ENCODE measurements at places on chromosomes 2 and 18.

GRCh38 chr2:429575-430254 lies 141.8 kb upstream of the ALKAL2 start:
- DNase-seq = no peak

- no peak for DNase-seq
Observed at GRCh38 chr2:41695198-41696113, 352.4 kb upstream of the PKDCC start.

DNA sequence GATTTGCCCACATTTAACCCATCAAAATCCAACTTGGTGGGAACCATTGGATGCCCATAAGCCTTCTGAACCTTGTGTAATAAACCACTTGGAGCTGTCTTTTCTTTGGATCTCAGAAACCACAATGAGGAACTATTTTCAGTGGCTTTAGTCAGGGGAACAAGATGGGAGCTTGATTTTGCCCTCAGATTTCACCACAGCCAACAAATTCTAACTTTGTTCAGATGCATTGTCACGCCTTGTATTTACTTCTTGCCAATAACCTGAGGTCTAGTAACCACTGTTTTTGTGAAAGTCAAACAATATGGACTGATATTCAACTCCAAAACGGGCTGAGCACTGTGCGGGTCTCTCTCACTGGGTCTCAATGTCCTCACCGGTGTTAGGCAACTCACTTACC lies 508.2 kb downstream of the TNS1 start:
- no peak for DNase-seq

GRCh38 chr18:46418663-46419260 lies 238.3 kb downstream of the LOXHD1 start:
- DNase-seq = no peak

- DNase-seq = no peak
Observed at GRCh38 chr18:46386788-46387187, 270.2 kb downstream of the LOXHD1 start.

DNA sequence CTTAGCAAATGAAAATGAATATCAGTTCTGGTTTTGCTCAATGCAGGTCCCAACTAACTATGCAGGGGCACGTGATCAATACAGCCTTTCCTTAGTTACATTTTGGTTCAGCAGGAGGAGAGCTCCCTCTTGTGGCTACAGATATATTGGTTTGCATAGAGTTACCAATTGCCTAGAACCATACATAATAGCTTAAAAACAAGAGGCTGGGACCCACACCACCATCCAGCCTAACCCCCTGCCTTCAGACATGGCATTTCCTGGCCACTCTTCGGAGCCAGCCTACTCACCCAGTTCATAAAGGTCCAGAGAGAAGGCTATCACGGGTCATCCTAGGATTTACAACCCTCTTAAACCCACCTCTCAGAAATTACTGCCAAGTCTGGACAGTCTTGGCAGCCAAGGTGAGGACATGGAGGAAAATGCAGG lies 10.5 kb downstream of the CCDC93 start:
- peak; percentile 33 for DNase-seq

DNA sequence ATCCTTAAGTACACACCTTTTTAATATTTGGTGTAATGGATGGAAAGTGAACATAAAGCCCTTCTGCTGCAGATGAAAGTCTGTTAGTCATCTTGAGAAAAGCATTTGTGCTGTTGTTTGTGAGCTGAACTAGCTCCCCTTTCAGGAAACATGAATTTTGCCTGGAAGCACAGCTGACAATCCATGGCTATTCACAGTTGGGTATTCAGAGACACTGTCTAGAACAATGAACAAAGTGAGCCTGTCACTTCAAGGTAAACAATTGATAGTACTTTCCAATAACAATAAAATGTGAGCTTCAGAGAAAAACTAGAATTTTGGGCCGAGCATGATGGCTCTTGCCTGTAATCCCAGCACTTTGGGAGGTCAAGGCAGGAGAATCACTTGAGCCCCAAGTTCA lies 6.8 kb upstream of the EFHD1 start:
- DNase-seq = no peak

GRCh38 chr2:62340994-62341484 lies 145.1 kb downstream of the B3GNT2 start:
- DNase-seq = no peak

- DNase-seq = no peak
Observed at GRCh38 chr2:126175222-126175621, 480.7 kb upstream of the GYPC start.

DNA sequence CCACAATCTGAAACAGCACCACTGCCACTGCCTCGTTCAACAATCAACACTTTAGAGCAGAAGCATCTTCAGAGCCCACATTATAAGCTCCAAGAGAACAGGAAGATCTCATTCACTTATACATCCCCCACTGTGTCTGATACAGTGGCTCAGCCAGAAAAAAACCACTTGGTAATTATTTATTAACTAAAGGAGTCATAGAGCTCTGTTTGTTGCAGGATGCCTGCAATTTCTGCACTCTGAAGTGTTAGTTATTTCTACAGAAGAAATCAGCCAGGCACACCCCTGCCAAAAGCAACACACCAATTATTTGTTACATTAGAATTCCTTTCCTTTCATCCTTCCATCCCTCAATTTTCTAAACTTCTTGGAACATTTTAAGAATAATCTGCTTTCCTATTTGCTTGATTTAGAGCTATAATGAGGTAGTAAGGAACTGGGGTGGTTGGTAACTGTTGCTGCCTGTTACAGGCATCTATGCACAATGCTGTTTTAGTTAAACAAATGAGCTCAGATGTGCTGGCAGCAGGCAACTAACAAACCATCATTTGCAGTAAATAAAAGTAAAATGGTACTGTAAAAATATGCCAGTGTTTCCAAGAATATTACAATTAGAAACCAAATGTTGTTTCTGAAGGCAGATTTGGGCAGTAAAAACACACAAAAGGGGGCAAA lies 59.9 kb downstream of the DYM start:
- DNase-seq = no peak

- DNase-seq = no peak
Observed at GRCh38 chr2:196247114-196247975, 76.0 kb upstream of the STK17B start.

DNA sequence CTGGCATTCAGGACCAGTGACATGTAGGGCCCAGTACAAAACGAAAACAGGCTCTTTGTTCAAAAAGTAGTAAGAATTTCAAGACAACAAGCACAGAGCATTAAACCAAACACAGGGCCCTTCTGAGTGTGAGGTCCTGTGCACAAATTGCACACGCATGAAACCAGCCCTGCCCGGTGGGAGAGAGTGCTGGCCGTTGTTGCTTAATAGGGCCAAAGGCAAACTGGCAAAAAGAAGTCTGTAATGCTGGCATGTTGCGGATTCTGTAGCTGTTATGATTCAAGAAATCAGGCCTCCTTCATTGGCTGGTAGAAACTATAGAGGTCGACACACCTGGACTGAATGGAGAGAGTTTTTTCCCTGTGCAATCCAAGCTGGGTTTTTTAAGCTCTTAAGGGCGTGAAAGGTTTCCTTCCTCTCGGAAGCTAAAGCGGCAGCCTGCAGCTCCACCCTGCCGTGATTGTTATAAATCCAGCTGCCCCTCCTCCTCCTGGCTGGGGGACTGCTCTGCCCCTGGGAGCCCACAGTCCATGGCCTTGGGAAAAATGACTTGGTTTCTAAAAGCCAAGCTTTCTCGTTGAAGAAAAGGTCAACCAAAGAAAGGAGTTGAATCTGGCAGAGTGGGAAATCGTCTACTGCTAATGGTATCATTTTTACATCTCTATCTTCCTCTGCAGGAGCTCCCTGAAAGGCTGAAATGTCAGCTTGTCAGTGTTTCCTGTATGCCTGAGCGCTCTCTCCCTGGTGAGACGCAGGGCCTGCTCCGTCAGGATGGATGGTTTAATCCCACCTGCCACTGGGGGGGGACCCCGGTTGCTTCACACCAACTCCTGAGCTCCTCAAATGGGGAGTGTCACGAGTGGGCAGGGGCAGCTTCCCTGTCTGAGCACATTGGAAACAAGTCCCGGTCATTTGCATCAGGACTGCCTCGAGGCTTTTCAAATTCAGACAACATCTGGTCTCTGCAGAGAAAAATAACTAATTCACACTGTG lies 143.6 kb downstream of the ALPK2 start:
- no peak for DNase-seq

- DNase-seq = peak; percentile 80
Observed at GRCh38 chr2:224520064-224520463, 65.1 kb downstream of the CUL3 start.

DNA sequence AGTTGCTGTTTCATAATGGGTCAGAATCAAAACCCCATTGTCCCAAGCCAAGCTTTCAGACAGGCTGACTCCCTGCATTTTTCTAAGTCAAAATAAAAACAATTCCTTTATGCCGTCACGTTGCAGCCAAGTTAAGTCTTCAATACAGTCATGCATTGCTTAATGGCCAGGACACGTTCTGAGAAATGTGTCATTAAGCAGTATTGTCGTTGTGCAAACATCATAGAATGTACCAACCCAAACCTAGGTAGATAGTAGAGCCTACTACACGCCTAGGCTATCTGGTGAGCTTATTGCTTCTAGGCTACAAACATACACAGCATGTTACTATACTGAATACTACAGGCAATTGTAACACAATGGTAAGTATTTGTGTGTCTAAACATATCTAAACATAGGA lies 160.4 kb upstream of the FOSL2 start:
- no peak for DNase-seq

DNA sequence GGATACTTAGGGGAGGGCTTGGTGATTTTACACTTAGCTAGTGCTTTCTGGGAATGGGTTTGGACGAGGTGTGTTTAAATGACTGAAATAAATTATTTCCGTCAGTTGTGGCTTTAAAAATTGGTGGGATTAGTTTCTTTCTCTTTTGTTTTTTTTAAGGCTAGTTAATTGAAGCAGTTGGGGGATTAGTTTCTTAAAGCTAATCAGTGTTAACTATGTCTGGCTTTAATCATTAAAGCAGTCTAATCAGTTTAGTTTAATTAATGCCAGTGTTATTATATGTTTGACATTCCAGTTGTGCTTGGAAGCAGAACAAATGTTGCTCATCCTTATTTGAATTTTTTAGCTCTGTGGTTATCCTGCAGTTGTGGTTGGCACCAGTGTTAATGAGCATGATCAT lies 10.2 kb downstream of the MTA3 start:
- no peak for DNase-seq

GRCh38 chr2:70982971-70983370 lies 4.5 kb downstream of the ANKRD53 start:
- no peak for DNase-seq

DNA sequence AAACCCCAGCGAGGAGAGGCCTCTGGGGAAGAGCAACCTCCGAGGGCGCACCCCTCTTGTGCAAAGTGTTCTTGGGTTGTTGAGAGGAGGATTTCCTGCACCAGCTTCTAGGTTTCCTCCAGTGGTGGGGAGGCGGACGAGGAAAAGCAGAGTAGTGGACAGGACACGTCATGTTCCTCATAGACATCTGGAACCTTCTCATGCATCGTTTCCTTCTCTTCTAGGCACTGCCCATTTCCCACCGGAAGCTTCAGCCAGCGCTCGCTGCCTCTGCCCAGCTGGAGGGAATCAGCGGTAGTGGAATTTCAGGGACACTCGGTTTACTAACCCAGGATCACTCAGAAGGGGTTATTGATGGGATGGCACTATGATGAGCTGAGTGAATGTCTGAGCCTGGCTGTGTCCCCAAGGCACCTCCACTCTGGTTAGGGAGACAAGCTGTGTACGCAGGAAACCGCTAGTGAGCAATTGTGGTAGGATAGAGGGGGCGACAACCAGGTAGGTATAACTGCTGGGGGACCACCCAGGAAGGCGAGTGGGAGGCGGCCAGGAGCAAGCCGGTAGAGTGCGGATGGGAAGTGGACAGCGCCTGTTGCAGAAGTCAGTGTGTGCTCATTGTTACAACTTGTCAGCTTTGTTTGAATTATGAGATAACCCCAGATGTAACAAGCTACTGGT lies 960 bp upstream of the APOB start:
- DNase-seq = no peak

- no peak for DNase-seq
Observed at GRCh38 chr2:20129331-20130159, 78.1 kb upstream of the LAPTM4A start.

- no peak for DNase-seq
Observed at GRCh38 chr2:181058378-181059269, 78.2 kb downstream of the UBE2E3 start.

- no peak for DNase-seq
Observed at GRCh38 chr2:62536873-62537547, 31.0 kb upstream of the TMEM17 start.

DNA sequence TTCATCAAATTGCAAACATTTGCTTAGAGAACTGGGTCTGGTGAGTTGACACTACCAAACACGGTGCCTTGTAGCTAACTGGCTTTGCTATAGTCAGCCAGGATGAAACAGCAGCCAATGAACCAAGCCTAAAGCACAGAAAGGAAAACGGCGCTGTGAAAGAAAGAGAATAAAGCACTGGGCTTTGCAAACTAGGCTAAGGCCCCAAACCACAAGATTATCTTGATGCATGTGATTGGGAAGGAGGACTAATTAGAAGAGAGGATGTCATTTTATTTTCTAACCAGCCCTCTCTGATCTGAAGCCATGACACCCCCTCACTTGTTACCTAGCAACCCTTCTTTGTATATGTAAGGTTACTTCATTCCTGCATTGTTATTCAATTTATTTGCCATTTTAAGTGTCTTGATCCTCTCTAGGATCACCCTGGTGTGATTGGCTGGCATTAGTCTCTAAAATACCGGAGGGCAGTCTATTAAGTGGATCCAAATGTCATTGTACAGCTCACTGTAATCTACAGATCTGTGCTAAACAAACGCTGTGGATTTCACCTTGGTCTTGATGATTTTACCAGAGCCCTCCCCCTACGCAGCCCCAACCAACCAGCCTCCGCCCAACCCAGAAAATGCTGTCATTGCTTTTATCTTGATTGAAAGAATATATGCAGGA lies 395.4 kb upstream of the ACVR2A start:
- no peak for DNase-seq

GRCh38 chr18:77632758-77633157 lies 383.1 kb downstream of the GALR1 start:
- no peak for DNase-seq

Measured in NCI-H226 (cell line).